Omental fat pad (tissue), 4 donors: ENCODE measurements at places on chromosomes 2 and 18. TPM values are rescaled to one million over a fixed set of nuclear protein-coding genes. Genes with fewer than 3 reads are reported as not detected.

The ALPG gene
- total RNA-seq, result not detected

The SPOPL gene
- 19.5 TPM for total RNA-seq

DNA sequence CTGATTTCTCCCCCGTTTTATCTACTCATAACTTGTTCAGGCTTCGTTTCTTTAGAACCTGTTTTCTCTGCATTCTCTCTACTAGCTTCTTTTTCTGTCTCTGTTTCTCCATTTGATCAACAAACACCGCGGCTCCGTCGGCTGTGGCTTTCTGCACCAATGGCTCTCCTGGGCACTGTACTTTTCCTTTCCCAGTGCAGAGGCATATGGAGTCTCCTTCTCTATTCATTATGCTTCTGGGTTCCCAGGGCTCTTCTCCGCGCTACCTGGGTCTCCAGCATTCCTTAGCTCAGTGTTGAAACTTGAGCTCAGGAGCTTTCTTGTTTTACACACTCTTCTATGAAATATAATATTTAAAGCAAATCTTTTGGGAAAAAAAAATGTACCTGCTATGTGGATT, 196.6 kb upstream of the SOX11 start:
- no peak for DNase-seq

- DNase-seq, result no peak
Observed at GRCh38 chr2:51053213-51053612, 21.3 kb upstream of the NRXN1 start.
